ENCODE measurements at places on chromosomes 13 and 19. TPM values are rescaled to one million over a fixed set of nuclear protein-coding genes. Genes with fewer than 3 reads are reported as not detected.
A peak's percentile ranks its signal among the peaks of the same experiment; 100 is the strongest.

- DNase-seq, result no peak
Observed at GRCh38 chr19:13152356-13152973, 2.3 kb downstream of the IER2 start.

ZNF234 gene
- polyA plus RNA-seq, result 5.6 TPM

DNA sequence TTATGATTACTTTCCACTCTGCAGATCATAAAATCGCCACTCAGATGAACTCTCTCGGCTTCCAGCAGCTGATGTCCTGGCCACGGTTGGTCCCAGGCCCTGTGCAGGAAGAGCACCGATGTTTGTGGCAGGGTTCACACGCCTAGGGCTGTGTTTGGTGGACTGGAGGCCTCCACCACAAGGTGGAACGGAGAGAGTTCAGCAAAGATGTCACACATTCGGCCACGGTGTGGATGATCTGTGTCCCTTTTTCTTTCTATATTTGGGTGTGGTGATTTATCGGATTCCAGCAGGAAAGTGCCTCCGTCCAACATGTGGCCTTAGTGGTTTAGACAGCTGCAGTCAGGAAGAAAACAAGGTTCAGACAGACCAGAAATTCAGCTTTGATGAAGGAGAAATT lies 521 bp upstream of the SHISA2 start:
- no peak for DNase-seq

- DNase-seq, result peak; percentile 27
Observed at GRCh38 chr19:16585808-16586476, 13.7 kb upstream of the SLC35E1 start.

DNA sequence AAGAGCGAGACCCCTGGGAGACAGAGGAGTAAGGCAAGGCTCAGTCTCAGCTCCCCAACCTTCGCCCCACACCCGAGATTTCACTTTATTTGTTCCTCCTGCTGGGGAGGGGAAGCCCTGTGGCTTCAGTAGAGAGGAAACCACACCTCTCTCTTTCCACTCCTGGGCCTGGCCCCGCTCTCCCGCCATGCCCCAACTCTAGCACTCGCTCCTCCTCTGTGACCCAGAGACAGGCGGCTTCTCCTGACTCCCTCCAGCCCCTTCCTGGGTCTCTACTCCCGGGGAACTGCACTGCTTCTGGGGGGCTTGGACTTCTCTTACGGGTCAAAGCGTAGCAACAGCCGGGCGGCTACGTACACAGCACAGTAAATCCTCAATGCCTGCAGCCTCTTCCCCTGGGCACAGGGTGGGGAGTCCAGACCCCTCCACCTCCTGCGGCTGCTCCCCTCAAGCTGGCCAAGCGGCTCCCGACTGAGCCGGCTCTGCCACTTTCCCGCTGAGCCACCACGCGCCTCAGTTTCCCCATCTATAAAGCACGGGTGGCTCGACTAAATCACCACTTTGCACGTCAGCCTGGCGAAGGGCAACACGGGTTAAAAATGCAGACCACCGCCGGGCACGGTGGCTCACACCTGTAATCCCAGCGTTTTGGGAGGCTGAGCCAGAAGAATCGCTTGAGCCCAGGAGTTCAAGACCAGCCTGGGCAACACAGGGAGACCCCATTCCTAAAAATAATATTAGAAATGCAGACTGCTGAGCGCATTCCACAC lies 1.4 kb downstream of the RNF126 start:
- peak; percentile 85 for DNase-seq

GRCh38 chr19:30450835-30451321 lies 78.7 kb downstream of the ZNF536 start:
- no peak for DNase-seq

ZNF486 gene
- 3.4 TPM for polyA plus RNA-seq

- DNase-seq, result peak; percentile 76
Observed at GRCh38 chr13:114110091-114110829, 22.2 kb downstream of the RASA3 start.

APLP1 gene
- polyA plus RNA-seq, result not detected

- DNase-seq, result no peak
Observed at GRCh38 chr19:18388960-18389725, 3.2 kb downstream of the GDF15 start.

ZNF610 gene
- not detected for polyA plus RNA-seq

- no peak for DNase-seq
Observed at GRCh38 chr19:41299755-41300089, 10.2 kb upstream of the CCDC97 start.

- no peak for DNase-seq
Observed at GRCh38 chr19:13827656-13828055, 32.4 kb downstream of the ZSWIM4 start.

GRCh38 chr19:41930926-41931592 lies 2.8 kb upstream of the ERFL start:
- DNase-seq, result no peak

DNA sequence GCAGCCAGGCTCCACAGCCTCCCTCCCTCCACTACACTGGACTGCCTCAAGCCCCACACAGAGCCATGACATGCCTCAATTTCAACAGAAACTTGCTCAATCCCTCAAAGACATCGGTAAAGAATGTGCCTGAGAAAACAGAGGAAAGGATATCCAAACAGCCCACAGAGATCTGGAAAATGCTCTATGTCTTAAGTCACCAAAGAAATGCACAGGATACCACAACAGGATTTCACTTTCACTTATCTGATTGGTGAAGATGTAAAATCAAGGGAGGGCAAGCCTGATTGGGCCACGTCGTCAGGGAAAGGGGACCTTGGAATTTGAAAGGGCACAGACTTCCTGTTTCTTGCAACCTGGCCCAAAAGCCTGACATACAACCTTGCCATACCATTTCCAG lies 14.2 kb downstream of the CACNA1A start:
- no peak for DNase-seq

KLK2 gene
- not detected for polyA plus RNA-seq

PRR19 gene
- 0.19 TPM for polyA plus RNA-seq

GRCh38 chr13:29707876-29708543 lies 112.5 kb upstream of the SLC7A1 start:
- DNase-seq, result peak; percentile 40

GRCh38 chr19:14361824-14362223 lies 19.4 kb upstream of the ADGRE5 start:
- peak; percentile 58 for DNase-seq

ZNF285 gene
- polyA plus RNA-seq, result 1.2 TPM

- no peak for DNase-seq
Observed at GRCh38 chr19:29576046-29576606, 30.0 kb upstream of the POP4 start.

DNA sequence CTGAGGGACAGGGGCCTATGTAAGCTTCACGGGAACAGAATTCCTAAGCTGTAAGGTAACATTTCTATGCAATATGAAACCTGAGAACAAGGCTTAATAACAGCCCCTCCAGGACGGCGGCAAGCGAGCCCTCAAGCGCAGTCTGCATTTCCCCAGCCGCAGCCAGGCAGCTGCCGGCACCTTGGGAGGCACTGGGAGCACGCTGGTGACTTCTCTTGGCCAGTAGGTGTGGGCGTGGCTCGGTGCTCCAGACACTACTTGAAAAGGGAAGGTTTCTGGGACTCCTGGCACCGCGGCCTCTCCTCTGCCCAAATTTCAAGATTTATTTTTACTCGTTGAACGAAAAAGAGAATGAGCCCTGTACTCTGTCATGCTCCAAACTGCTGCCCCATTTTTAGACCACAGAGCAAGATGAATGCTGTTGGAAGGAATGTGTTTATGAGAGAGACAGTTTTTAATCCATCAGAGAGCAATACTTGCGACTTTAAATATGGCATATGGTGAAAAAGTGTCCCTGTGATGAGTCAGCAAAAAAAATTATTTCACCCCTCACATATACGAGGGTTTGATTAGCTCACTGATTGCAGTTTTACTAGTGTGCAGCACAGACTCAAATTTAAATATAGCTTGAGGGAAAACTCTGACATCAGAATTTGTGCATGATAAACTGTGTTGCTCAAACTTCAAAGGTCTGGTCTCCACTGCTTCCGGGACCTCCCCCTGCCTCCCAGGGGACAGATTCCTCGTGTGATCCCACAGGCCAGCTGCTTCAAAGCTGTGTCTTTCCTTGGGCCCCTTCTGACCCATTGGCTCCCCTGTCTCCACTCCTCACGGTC lies 81.2 kb downstream of the COL4A2 start:
- no peak for DNase-seq

DNA sequence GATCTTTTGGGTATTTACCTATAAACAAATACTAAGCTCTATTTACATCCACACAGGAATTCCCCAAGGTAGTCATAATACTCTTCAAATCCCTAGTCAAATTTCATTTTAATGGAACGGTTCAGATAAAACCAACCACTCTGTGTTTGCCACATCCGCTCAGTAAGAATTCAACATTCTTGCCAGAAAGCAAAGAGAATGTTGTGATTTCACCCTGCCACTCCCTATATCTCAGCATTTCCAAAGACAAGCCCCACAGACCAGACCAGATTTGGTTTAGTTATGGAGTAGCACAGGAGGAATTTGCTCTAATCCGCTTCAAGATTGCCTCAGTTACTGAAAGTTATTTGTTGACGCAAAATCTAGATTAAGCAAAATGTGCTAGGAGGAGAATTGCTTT lies 105.6 kb upstream of the SERP2 start:
- no peak for DNase-seq

GRCh38 chr19:16226184-16226591 lies 28.5 kb downstream of the AP1M1 start:
- no peak for DNase-seq

DNA sequence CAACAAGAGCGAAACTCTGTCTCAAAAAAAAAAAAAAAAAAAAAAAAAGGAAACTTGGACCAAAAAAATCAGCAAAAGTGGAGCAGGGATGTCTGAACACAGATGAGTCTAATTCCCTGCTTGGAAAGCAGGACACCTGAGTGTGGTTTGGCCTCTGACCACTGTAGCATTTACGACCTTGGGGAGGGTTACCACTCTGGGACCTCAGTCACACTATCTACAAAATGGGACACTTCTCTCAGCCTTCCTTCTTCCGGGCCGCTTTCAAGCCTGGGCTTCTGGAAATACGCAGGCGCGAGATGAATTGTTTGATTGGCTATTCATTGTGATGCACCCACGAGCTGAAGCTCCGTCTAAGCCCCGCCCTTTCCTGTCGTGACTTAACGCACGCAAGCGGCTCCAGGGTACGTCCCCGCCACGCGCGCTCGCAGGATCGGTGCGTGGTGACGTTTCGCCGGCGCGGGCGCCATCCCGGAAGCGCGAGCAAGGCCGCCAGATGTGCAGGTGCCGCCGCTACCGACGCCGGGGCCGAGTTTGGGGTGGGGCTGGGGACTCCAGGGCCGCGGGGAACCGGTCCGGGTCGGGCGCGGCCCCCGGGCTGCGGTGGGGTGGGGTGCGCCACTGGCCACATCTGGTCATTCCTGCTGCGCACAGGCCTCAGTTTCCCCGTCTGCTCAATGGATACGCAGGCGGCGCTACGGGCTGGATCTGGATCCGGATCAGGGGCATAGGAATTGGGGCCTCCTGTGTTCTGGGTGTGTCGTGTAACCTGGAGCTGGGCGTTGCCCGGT lies at the start of gene KXD1:
KXD1 (plus strand) TSS at position 460 of the 791 bp plus-strand sequence. CDS start 4,187 bp downstream, outside the sequence.
- DNase-seq, result peak; percentile 97

ATP4A gene
- not detected for polyA plus RNA-seq

DNA sequence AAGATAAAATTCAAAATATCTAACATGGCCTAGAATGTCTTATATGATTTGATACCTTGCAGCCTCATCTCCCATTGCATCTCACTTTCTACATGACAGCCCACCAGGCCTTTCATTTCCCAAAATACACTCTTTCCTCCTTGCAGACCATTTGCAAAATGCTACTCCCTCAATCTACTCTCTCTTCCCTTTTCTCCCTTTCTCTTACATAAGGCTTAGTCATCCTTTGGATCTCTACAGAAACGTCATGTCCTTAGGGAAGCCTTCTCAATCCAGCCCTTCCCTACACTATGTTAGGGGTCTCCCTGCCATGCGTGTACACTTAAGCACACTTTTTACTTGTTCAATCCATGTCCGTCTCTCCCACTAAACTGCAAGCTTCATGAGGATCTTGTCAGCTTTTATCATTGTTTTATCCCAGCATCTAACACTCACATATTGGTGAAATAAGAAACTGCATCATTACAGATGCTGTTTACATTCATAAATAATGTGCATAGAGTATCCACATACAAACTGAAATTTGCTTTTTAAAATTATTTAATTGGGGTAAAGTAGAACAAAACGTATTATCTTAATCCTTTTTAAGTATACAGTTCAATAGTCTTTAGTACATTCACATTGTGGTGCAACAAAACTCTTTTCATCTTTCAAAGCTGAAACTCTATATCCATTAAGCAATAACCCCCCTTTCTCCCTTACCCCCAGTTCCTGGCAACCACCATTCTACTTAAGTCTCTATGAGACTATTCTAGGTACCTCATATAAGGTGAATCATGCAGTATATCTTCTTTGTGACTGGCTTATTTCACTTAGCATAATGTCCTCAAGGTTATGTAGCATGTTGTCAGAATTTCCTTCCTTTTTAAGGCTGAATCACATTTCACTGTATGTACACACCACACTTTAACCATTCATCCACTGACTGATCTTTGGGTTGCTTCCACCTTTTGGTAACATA lies 11.5 kb upstream of the WBP4 start:
- DNase-seq, result no peak

GRCh38 chr19:54023191-54023590 lies 31.8 kb downstream of the CACNG6 start:
- DNase-seq, result no peak

ZNF850 gene
- 0.72 TPM for polyA plus RNA-seq

Data from CD4-positive, CD25-positive, alpha-beta regulatory T cell (primary cell).